ENCODE measurements at places on chromosomes 7 and 10.
A peak's percentile ranks its signal among the peaks of the same experiment; 100 is the strongest.

DNA sequence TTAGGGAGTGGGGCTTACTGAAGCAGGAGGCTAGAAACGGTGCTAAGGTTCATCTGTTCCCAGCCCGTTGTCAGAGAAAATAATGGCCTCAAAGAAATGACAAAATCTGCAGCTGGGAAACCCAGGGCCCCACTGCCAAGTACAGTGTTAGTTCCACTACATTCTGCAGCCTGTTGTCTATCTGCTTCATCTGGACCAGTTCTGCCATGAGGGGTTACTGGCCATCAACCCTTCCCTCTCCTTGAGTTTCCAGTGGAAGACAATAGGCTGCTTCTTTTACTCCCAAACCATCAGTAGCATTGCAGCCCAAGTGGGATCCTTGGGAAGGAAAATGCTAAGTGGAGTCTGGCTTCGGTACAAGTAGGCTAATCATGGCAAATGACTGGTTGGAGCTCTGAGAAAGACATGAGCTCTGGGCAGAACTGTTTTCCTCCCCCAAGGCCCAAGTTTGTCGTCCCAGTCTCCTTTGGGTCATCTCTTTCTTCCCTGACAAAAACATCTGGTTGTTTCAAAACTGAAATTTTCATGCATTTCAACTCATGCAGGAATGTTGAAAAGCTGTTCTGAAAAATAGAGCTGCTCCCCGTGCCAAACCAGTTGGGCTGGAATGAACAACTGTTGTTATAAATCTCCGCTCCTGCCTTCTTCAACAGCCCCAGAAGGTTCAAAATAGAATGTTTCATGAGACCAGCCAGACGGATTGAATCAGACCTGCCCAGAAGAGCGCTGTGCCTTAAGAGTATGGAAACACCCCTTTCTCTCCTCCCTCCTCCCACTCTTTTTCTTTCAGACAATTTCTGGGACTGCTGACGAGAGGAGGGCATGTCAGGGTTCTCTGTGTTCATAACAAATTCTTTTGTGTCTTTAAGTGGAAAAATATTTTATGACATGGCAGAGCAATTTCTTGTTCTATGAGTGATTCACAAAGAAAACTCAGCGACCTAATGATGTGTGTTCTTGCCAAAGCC lies 116.6 kb downstream of the RAB18 start:
- DNase-seq, result peak; percentile 91

GRCh38 chr10:80966326-80966986 lies 428.8 kb downstream of the SH2D4B start:
- no peak for DNase-seq

DNA sequence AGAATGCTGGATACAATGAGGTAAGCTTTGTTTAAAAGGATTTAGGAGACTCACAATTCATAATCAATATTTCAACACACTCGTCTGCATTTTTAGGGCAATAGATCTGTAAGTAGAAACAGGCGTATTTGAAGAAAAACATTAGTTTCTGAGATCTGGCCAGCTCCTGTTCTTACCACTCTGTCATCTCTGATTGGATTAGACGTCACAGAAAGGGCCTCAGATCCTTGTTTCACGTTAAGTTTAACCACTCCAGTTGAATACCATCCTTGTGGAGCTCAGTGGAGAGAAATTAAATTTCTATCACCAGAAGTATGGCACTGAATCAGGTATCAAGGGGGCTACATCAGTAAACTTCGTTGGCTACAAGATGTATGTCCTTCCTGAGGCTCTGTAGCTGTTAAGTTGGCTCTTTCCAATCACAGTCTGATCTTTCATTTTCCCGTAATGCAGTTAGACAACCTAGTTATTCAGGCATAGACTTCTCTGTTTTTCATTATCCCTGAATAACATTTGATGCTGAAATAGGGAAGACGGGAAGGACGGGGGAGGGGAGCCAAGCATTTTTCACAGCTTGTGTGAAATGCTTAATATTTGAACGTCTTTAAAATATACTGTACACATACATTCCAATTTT lies 659.2 kb upstream of the GALNT17 start:
- DNase-seq, result peak; percentile 32

- DNase-seq, result no peak
These were observed 6.9 kb downstream of the BZW2 start for GRCh38 chr7:16652888-16653287.

- no peak for DNase-seq
These were observed 647 bp upstream of the GSAP start for GRCh38 chr7:77416621-77417371.

DNA sequence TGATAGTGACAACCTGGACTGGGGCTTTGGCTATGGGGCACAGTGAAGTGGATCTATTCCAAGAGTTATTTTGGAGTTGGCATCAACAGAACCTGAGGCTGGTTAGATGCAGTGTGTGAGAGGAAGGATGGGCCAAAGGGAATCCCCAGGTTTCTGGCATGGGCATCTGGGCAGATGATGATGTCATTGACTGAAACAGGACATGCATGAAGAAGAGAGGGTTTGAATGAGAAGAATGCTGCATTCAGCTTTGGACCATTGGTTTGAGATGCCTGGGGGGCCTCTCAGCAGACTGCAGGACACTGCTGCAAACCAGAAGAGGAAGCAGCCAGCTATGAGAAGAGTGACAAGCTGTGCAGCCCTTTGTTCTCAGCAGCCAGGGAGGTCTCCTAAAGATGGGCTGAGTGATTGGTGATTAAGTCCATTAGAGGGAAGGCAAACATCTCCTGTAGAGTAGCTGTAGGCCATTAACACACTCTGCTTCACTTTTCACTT lies 23.1 kb upstream of the PIK3CG start:
- DNase-seq, result no peak

GRCh38 chr7:121081327-121081936 lies 92.9 kb downstream of the CPED1 start:
- DNase-seq, result peak; percentile 88

Data from fibroblast of mammary gland (primary cell).